Activated CD4-positive, alpha-beta memory T cell treated with anti-CD3 and anti-CD28 coated beads, Interleukin-2, amount 10 ng/mL, durations not matched to agents 7 days and 5 days (primary cell): ENCODE measurements at places on chromosomes 7 and 10. TPM values are rescaled to one million over a fixed set of nuclear protein-coding genes. Genes with fewer than 3 reads are reported as not detected.

DNA sequence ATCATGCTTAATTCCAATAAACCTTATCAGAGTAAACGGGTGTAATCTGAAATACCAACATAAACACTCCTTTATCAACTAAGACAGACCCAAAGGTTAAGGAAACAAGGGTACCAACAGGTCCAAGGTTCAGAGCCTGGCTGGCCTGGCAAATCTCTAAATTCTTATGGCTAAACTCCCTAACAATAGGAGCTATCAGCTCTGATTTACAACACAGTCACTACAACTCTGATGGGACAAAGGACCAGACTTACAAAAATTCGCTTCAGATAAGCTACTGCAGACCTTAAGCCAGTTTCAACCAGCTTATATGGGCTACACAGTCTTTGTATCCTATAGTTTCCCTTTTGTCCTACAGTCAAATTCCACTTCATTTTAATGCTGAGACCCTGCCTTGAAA is 381.9 kb downstream of the ZWINT start:
- H3K4me3 ChIP-seq: no peak overlapping the region
- no peak for DNase-seq
- no peaks in the 10 kb centered on the region for H3K27me3 ChIP-seq
- H3K36me3 ChIP-seq: no peaks in the 10 kb centered on the region

The TMEM26 gene
- not detected for total RNA-seq

DNA sequence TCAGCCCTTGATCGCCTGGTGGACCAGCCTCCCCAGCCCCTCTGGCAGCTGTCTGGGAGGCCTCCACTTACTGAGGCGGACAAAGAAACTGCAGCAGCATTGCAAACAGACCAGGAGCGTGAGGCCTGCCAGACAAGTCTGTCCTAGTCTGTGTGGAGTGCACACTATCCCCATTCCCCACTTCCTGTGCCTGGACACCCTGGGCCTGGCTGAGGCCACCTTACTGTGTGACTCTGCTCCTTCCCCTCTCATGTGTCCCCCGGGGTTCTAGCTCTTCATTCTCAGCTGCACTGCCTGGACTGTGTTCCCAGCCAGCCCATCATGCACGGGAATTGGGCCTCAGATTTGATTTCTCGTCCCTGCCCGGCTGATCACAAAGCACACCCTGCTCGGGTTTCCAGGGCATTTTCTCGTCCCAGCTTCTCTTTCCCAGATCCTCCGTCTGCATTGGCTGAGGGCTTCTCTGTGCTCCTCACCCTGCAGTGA is 16.7 kb upstream of the C10orf90 start:
- no peaks in the 10 kb centered on the region for H3K27me3 ChIP-seq
- DNase-seq: no peak
- H3K36me3 ChIP-seq: no peaks in the 10 kb centered on the region
- H3K4me1 ChIP-seq: no peaks in the 10 kb centered on the region

DNA sequence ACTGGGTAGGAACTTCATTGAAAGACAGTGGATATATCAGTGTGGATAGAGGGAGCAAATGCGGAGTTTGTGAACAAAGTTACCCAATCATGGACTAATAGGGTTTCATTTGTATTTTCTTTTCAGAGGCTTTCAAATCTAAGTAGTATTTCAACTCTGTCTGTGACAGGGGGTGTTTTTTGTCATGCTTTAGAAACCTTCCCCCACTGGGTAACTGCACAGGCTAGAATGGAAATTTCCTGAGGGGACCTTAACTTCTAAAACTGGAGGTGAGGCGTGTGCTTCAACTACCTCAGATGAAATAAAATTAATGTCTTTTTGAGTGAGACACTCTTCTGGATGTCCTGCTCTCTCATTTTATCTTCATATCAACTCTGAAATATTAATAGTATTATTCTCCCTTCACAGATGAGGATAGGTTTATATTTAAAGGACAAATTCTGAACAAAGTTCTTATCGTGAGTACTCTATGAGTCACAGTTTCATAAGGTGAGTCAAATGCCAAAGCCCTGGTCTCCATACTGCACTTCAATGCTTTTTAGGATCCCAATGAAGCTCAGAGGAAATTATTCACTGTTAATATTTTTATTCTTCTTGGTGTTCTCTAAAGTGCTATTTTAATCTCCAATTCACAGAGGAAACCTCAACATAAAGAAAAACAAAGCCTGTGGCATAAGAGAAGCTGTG is 770.6 kb downstream of the CCSER2 start:
- H3K27ac ChIP-seq: no peak overlapping the region
- no peaks in the 10 kb centered on the region for H3K27me3 ChIP-seq
- DNase-seq: no peak
- no peak overlapping the region for H3K4me3 ChIP-seq
- H3K36me3 ChIP-seq: no peaks in the 10 kb centered on the region

DNA sequence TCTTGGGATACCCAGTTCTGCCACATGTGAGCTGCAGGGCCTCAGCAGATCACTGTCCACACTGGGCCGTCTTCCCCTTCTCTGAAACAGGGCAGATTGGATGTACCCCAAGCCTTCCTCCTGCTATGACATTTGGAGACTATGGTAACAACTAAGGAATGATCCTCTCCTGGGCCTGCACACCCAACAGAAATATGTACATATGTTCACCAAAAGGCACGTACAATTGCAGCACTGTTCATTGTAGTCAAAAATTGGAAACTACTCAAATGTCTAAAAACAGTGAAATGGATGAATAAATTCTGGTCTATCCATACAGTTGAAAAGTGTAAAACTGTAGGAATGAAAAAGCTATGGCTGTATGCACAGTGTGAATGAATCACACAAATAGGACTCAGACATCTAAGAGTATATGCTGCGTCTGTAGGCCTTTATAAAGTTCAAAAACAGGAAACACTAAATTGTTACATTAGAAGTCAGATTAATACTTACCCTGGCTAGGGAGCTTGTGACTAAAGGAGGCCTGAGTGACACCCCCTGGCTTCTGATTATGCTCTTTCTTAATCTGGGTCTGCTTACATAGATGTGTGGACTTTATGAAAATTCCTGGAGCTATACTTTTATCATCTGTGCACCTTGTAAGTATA is 16.1 kb upstream of the XPNPEP1 start:
- peaks cover 19% of the 10 kb centered on the region for H3K4me1 ChIP-seq
- DNase-seq: no peak
- no peak overlapping the region for H3K27ac ChIP-seq

DNA sequence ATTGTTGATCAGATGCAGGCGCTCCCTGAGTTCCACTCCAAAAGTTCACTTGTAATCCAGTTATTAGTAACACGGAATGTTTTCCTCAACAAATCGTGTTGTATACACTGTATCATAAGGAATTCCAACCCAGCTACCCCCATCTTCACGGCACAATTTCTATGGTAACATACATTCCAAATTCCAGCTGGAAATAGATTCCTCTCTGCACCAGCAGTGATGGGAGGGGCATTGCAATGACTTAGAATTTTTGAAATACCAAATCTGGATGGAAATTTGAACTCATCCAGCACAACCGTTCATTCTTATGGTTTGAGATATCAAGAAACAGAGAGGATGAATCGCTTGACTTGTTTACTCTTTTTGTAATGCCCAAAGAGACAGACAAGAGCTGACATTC is 38.9 kb upstream of the RHEB start:
- H3K4me1 ChIP-seq: peaks cover 9% of the 10 kb centered on the region
- H3K27me3 ChIP-seq: no peaks in the 10 kb centered on the region
- peaks cover 17% of the 10 kb centered on the region for H3K36me3 ChIP-seq
- no peak overlapping the region for H3K27ac ChIP-seq

The HILPDA gene
- total RNA-seq: 51.8 TPM

The SMO gene
- not detected for total RNA-seq

GRCh38 chr10:20877554-20877953 is 19.6 kb downstream of the NEBL start:
- no peaks in the 10 kb centered on the region for H3K27me3 ChIP-seq
- no peaks in the 10 kb centered on the region for H3K4me1 ChIP-seq
- no peak overlapping the region for H3K27ac ChIP-seq

The WDR11 gene
- 41.5 TPM for total RNA-seq

GRCh38 chr10:14220026-14220425 is 110.7 kb downstream of the FRMD4A start:
- DNase-seq: no peak
- no peaks in the 10 kb centered on the region for H3K36me3 ChIP-seq
- H3K4me1 ChIP-seq: no peaks in the 10 kb centered on the region
- no peak overlapping the region for H3K27ac ChIP-seq

The COL28A1 gene
- not detected for total RNA-seq

- no peak for DNase-seq
- H3K36me3 ChIP-seq: no peaks in the 10 kb centered on the region
- no peak overlapping the region for H3K4me3 ChIP-seq
- H3K27ac ChIP-seq: no peak overlapping the region
Measured at GRCh38 chr10:107496594-107496993, 332.1 kb upstream of the SORCS1 start.

DNA sequence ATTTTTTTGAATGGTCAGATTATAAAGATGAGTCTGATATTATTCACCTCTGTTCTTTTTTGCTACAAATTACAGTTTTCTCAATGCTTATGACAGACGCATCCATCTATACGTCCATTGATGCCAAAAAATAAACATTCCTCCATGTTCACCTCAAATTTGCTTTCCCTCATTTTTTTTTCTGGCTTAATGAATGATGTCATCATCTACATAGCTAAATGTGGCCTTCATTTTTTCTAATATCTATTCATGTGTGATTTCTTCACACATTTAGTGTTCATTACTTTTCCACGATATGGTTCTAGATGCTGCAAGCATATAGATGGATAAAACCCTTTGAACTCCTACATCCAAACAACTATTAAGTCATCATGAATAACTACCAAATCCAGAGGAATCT is 163.1 kb downstream of the MAGI2 start:
- H3K4me3 ChIP-seq: no peak overlapping the region
- H3K27ac ChIP-seq: no peak overlapping the region
- no peaks in the 10 kb centered on the region for H3K27me3 ChIP-seq
- no peak for DNase-seq
- H3K4me1 ChIP-seq: no peaks in the 10 kb centered on the region
- no peaks in the 10 kb centered on the region for H3K36me3 ChIP-seq

The CCL24 gene
- total RNA-seq: not detected

DNA sequence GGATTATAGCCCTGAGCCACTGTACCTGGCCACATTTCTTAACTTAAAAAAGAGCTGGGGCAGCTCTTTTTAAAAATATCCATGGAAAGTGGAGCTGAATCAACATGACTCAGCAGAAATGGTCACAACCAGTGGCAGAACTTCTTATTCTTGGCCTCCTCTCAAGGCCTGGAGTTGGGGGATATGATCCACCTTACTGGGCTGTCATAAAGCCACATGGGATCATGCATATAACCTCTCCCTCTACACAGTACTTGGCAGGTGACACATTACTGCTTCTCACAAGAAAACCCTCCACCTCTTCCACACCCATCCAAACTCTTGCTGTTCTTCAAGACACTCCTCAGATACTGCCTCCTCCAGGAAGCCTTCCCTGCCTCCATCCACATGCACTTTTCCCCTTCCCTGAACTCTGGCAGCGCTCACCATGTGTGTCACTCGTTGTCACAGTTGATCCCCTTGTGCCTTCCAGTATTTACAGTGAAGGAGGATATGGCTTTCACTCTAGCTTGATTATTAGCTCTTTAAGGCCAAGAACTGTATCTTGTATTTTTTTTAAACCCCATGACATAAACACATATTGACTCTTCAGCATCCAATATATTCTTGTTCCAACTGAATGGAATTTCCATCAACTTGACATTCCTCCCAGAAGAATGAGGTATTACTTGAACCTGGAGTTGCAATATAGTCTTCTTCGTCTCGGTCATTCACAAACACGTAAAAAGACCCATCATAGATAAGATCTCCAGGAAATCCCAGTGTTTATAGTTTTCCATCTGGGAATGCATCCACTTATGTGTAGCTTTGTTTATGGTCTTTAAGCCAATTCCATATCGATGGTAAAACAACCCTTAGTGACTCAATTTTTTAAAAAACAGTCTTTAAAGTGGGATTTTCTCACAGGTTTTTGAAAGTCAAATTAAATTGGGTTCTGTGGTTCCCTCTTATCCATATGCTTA is 85.5 kb downstream of the TBXAS1 start:
- H3K27ac ChIP-seq: no peak overlapping the region
- H3K27me3 ChIP-seq: peaks cover 3% of the 10 kb centered on the region
- peaks cover 35% of the 10 kb centered on the region for H3K36me3 ChIP-seq

GRCh38 chr7:91079487-91079886 is 184.7 kb upstream of the FZD1 start:
- no peak for DNase-seq
- H3K4me3 ChIP-seq: no peak overlapping the region
- no peak overlapping the region for H3K27ac ChIP-seq
- no peaks in the 10 kb centered on the region for H3K36me3 ChIP-seq
- H3K4me1 ChIP-seq: no peaks in the 10 kb centered on the region
- H3K27me3 ChIP-seq: no peaks in the 10 kb centered on the region

The ETV1 gene
- 3.4 TPM for total RNA-seq

GRCh38 chr7:2436341-2437104 is 33.1 kb downstream of the CHST12 start:
- no peak overlapping the region for H3K27ac ChIP-seq
- H3K4me1 ChIP-seq: peaks cover 3% of the 10 kb centered on the region
- H3K4me3 ChIP-seq: no peak overlapping the region

The ASZ1 gene
- not detected for total RNA-seq

The TCAF2 gene
- total RNA-seq: 49.4 TPM

DNA sequence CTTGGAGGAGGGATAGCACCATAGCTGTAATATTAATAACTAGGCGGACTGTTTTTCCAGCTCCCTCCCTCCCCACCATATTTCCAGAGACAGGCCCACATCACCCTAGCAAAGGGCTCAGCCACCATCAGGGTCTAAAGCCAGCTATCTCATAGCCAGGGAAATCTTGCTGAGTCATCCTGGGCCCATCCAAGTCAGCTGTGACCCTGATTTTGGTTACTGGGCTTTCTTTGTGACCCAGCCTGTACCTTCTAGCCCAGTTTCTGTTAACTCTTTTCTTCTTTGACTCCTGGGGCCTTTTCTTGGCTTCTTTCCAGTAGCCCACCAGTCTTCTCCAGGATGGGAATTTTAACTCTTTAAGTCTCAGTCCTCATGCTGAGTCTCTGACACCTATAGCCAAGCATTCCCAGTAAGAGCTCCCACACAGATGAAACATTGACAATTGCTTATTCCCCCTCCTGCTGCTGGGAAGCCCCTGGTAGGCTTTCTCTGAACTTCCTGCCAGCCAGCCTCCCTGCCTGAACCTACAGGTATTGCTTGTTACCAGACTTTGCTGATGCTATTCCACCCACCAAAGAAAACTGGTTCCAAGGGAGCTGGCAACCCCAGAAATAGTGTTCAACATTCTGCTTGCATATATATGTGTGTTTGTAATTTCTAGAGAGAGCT is 34.8 kb upstream of the ADO start:
- peaks cover 8% of the 10 kb centered on the region for H3K27me3 ChIP-seq
- no peak overlapping the region for H3K4me3 ChIP-seq
- DNase-seq: no peak

DNA sequence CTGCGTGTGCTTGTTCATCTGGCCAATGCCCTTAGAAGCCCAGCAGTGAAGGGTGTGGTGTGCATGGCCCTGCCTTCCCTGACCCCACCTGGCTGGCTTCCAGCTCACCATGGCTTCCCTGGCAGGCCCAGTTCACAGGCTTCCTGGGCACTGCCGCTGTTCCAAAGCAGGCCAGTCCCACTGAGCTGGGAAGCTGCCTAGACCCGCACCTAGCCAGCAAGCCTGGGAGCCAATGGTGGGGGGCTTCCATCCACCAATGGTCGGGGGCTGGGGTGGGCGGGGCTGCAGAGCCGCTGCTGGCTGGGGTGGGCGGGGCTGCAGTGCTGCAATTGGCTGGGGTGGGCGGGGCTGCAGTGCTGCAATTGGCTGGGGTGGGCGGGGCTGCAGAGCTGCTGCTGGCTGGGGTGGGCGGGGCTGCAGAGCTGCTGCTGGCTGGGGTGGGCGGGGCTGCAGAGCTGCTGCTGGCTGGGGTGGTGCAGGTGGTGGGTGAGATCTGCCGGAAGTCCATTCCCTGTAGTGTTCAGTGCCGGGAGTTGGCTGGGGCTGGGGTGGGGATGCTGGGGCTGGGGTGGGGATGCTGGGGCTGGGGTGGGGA is 12.4 kb downstream of the CALY start:
- H3K36me3 ChIP-seq: no peaks in the 10 kb centered on the region
- H3K4me1 ChIP-seq: peaks cover 8% of the 10 kb centered on the region
- DNase-seq: peak; percentile 64
- no peak overlapping the region for H3K4me3 ChIP-seq
